ENCODE measurements at places on chromosomes 2 and 18.

GRCh38 chr18:23357996-23358594, 95.0 kb upstream of the RIOK3 start:
- DNase-seq, result no peak

DNA sequence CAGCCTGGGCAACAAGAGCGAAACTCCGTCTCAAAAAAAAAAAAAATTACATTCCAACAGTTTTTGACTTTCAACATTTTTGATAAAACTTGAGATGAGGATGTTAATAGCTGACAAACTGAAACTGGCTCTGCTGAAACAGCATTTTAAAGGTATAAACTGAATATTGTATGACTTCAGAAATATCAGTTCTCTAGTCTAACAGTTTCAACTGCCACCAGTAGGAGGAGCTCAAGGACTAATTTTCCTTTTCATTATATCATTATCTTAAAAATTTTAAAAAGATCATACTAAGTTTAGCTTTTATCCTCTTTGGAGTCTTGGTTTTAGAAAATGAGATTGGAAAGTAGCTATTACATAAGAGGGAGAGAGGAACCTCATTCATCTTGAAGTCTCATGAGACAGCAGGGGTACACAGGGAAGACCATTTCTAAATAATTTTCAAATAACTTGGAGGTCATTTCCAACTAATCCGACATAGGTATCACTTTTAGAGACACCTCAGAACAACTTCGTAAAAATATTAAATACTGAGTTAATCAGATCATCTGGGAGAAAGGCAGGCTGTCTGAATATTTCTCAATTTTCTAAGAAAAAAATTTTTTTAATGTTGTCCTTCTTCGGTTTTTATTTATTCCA, 37.6 kb upstream of the MCM6 start:
- peak; percentile 27 for DNase-seq

GRCh38 chr18:8765783-8766463, 60.6 kb downstream of the MTCL1 start:
- DNase-seq, result no peak

GRCh38 chr2:216635701-216636550, 2.7 kb downstream of the IGFBP2 start:
- no peak for DNase-seq

GRCh38 chr2:172079416-172079815, 5.9 kb upstream of the DLX1 start:
- no peak for DNase-seq

GRCh38 chr2:43798300-43798699, 24.5 kb downstream of the DYNC2LI1 start:
- DNase-seq, result no peak

DNA sequence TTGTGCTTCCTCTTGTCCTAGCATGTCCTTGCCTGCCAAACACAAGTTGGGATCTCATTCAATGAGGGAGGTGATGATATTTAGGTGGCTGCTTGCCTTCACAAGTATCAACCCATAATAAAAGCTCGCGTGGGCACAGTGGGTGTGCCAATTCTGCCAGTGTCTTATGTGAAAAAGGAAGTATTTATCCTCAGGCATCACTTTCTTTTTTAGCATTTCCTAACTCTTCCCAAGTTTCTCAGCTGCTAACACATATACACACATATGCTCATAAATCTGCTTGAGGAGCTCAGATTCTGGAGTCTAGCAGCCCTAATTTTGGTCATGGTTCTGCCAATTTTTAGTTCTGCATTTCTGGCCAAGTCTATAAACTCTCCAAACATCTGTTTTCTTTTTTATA, 319.5 kb upstream of the HNMT start:
- DNase-seq, result no peak

DNA sequence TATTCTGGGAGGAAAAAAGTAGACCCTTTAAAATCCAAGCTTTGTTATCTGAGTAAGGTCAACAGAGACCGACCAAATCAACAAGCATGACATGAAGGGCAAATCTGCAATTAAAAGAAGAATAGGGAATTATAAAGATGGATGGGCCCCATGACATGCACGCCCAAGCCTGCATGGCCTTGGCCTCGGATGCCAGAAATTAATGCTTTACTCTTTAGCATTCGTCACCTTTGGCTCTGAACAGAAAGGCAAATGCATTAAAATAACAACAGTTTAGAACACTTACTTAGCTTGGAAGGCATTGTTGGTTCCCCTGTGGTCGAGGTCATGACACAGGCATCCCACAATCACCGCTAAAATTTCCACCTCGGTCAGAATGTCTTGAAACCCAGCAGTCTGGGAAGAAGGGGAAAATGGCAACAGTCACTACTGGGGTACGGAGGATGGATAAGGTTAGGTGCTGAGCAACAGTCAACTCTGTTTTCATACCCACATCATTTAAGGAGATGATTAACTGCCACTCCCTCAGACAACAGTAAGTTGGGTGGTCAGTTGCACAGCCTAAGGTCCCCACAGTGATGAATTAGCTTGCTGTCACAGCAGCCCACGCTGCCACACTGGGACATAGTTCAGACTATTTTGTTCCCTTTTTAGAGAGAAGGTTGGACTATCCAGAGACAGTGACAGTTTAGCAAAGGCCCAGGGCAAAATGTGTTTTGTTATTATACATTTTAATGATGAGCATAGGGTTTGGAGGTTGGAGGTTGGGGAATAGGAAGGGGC, 319.1 kb downstream of the AGPS start:
- DNase-seq, result no peak

GRCh38 chr2:206611736-206612135, 30.6 kb upstream of the FAM237A start:
- DNase-seq, result no peak

DNA sequence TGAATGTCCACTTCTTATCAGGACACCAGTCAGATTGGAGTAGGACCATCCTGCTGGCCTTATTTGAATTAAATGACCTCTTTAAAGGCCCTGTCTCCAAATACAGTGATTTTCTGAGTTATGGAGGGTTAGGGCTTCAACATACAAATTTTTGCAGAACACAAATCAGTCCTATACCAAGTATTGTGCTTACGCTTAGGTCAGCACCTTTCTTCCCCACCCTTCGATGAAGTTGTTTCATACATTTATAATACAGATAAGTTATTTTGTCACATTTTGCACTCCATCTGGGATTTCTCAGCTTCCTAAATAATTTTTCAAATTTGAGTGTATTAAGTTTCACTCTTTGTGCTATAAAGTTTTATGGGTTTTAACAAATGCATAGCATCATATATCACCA, 190.5 kb upstream of the EPAS1 start:
- no peak for DNase-seq

- DNase-seq, result no peak
These were observed 1328.7 kb upstream of the NXPH2 start for GRCh38 chr2:140108706-140109475.

Measured in stimulated activated CD8-positive, alpha-beta memory T cell treated with anti-CD3 and anti-CD28 coated beads, Interleukin-4, amount 100 ng/mL, for 4 hours (primary cell).